Activated CD8-positive, alpha-beta memory T cell treated with anti-CD3 and anti-CD28 coated beads, Interleukin-2, amount 10 ng/mL, durations not matched to agents 7 days and 5 days (primary cell): ENCODE measurements at places on chromosomes 11 and 22. TPM values are rescaled to one million over a fixed set of nuclear protein-coding genes. Genes with fewer than 3 reads are reported as not detected.
A peak's percentile ranks its signal among the peaks of the same experiment; 100 is the strongest.

- no peak for DNase-seq
Measured at GRCh38 chr11:135074397-135074998, 662.5 kb upstream of the B3GAT1 start.

- peak; percentile 43 for DNase-seq
Measured at GRCh38 chr22:36027579-36027934, 1.1 kb downstream of the RBFOX2 start.

The CDKN1C gene
- total RNA-seq: 0.44 TPM

GRCh38 chr11:97140885-97141494 lies 751.2 kb downstream of the JRKL start:
- DNase-seq: no peak

The TRMU gene
- 86.7 TPM for total RNA-seq

- no peak for DNase-seq
Measured at GRCh38 chr22:33188326-33188725, 130.1 kb upstream of the SYN3 start.

The LMO1 gene
- total RNA-seq: not detected

The OR8D4 gene
- total RNA-seq: not detected

The LAYN gene
- total RNA-seq: 40.1 TPM

The IGF2 gene
- total RNA-seq: 0.91 TPM

DNA sequence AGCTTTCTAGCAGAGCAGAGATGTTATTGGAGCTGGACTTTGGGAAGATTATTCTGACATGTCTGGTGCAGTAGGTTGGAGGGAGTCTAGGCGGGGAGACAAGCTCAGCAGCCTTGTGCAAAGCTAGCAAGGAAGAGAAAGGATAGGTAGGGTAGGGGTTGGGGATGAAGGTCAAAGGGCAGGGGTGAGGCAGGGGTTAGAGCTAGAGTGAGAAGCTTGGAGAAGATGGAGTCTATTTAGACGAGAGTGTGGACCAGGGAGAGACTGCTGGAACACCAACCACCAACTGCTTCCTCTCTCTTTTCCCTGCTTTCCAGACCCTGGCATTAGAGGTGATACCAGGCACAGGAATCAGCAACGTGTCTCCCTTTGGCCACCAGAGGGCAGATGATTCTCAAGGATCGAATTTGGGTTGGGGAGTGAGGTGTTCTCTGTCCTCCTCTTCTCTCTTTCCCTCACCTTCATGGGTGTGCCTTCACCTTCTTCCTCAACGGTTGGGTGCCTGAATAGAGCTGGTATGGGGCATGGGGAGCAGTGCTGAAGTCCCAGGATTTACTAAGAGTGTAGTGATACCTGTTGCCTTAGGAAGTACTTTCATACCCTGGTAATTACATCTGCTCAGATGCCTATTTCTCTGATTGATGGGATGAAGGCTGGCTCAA lies 1.8 kb upstream of the MARK2 start:
- peak; percentile 85 for DNase-seq

DNA sequence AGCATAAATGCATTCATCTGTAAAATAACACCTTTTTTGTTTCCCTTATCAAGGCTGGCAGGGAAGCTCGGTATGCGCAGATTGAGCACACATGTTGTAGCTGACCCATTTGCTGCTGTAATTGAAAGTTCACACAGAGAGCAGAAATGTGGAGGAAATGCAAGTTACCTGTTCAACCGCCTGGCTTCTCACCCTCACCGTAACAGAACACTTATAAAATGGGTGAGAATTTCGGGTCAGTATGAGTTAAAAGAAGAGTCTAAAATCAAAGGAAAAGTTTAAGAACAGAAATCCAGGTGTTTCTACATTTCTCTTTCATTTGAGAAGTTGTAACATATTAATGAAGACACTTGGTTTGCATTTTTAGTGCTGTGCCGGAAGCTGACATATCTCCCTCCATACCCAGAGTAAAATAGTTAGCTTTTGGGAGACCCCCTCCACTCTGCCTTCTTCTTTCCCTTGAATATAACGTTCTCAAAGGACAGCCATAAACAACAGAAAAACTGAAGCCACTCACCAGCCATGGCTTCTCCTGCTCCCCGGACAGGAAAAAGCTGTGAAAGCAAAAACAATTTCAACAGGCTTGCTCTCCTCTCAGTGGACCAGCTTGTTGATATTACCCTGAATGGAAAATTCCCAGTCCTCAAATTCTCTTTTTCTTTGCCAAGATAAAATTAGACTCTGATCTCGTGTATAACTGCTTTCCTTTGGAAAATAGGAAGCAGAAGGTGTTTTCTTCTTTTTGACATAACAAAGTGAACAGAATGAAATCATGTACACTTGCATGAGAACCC lies at the start of gene CASP12:
Gene CASP12 (minus strand): TSS at position 570 of the 794 bp plus-strand sequence.
- no peak for DNase-seq

The CTTN gene
- 1.0 TPM for total RNA-seq

- no peak for DNase-seq
Measured at GRCh38 chr11:89493431-89493830, 2.3 kb upstream of the NOX4 start.

DNA sequence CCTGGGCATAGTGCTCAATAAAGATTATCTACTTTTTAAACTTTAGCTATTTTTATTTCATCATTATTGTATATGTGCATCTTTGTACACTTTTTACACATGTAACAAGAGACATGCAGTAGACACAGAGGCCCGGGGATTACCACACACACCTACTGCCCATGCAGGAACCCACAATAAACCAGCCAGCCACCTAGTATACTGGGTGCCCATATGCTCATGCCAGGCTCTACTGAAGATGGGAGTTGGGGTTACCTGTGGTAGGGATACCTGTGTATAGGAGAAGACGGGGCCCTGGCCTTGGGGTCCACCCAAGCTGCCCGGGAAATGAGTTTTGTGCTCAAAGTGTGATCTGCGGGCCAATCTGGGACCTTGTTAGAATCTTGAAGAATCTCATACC lies 31.2 kb upstream of the P2RY2 start:
- no peak for DNase-seq

- DNase-seq: no peak
Measured at GRCh38 chr11:69467196-69467595, 14.3 kb upstream of the LINC01488 start.

- DNase-seq: no peak
Measured at GRCh38 chr22:28817919-28818859, 17.8 kb upstream of the XBP1 start.

The GPR83 gene
- total RNA-seq: 0.05 TPM
